CD4-positive, alpha-beta T cell treated with Interleukin-17A for 1 hour (primary cell): ENCODE measurements at places on chromosomes 2 and 18.

- no peak for DNase-seq
These were observed 18.0 kb upstream of the TUBB6 start for GRCh38 chr18:12290086-12290485.

- DNase-seq = no peak
These were observed 268.4 kb downstream of the METTL4 start for GRCh38 chr18:2302628-2303516.

DNA sequence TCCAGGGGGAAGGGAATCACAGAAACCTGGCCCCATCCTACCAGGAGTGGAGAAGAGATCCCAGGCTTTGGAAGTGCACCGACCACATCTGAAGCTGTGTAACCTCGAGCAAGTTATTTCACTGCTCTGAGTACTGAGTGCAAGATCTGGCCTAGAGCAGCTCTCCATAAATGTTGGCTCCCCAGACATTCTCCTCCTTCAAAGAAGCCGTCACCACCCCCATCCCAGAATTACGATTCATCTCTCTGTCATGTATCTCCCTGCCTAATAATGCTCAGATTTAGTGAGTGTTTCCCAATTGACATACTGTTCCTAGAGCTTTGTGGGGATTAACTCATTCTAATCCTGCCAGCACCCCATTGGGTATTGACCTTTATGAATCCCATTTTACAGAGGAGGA lies 51.7 kb downstream of the TNS1 start:
- DNase-seq = no peak

DNA sequence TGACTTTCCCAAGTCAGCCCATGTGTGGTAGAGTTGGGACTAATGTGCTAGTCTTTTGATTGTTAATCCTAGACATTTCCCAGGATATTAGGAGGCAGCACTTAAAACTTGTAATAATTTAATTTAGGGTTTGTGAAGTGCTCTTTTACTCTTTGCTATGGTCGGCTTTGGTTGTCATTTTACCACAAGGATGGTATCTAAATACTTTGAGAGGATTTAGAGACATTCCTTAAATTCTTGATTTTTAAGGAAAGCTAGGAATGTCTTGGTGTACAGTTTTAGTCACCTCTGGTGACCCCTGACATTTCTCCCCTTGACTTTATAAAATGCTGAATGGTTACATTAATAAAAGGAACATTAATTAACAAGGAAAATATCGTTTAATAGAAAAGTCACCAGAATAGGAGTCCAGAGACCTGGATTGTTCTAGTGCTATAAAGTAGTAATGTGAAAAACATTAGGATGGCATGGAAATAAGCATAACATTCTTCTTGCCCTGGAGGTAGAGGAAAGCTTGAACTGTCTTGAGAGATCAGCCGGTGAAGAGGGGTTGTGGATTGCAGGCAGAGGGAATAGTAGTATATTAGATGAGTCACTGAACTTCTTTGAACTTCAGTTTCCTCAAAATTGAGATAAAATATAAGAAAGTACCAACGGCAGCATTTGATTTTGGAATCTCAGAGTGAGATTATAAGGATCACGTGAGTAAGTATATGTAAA lies 209.2 kb downstream of the MCFD2 start:
- no peak for DNase-seq

- DNase-seq = no peak
These were observed 32.0 kb upstream of the CCDC178 start for GRCh38 chr18:33472509-33472908.

DNA sequence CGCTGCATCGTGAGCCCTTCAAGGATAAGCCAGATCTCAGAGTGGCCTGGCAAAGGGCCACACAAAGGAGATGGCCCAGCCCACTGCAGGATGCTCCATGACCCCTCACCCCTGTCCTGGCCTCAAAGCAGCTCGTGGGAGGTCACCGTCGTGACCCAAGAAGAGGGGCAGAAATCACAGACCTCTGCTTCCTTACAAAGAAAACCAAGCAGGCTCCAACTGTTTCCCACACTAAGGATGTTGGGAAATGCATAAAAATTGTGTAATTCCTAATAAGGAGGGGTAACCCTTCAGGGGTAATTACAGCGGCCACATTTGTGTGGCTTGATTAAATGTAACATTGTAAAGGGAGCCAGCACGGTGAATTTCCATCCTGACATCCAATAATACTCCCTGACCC lies 102.3 kb downstream of the BOD1L2 start:
- no peak for DNase-seq

DNA sequence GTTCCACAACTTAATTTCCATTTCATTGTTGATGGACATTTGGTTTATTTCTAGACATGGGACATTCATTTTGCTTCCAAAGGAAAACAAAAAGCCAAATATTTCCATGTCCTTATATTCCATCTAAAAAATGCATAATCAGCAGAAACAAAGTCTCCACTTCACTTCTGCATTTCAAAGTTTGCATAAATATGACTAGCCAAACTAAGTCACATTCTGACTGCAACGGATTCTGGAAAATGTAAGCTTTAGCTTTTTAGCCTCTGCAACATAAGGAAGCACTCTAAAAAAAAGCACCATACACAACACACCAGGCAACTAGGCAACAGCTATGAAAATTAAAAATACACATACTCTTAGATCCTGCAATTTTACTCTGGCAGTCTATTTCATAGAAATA lies 135.3 kb downstream of the ETAA1 start:
- DNase-seq = no peak

GRCh38 chr2:172106108-172106961 lies 3.6 kb upstream of the DLX2 start:
- peak; percentile 52 for DNase-seq

DNA sequence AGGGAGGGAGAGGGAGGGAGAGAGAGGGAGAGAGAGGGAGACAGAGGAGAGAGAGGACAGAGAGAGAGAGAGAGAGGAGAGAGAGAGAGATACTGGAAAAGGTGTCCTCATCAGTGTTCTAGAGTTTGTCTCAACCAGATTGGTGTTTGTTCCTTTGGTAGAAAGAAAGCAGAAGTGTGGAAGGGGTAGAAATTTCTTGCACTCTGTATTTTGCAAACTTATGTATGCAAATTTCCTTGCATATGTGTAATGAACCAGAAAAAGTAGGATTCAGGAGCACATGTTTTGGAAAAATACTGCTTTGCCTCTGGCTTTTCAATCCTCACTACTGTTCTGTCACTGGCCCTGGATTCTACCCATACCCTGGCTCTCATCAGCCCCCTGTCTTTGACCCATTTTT lies 1.1 kb upstream of the SP140 start:
- no peak for DNase-seq

- DNase-seq = no peak
These were observed 100.5 kb downstream of the SOS1 start for GRCh38 chr2:39020383-39020782.

GRCh38 chr2:51969347-51969746 lies 937.4 kb upstream of the NRXN1 start:
- no peak for DNase-seq

GRCh38 chr2:42618972-42619371 lies 50.5 kb downstream of the MTA3 start:
- DNase-seq = no peak

- DNase-seq = peak; percentile 30
These were observed 29.7 kb downstream of the NOL10 start for GRCh38 chr2:10659898-10660568.

DNA sequence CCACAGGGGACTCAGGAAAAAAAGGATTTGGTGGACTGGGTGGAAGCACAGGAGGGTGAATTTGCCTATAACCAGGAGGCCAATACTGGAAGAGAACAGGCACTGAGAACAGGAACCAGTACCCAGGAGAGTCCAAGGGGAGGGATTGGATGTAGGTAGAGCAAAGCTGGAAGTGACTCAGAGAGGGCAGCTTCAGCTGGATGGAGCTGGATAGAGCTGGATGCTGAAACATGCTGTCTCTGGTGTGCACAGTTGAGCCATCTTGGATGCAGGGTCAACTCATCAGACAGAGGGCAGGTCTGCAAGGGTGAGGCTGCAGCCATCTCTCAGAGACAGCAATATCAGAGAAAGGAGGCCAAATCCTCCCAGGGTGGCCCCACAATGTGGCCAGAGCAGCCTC lies 134.0 kb downstream of the GALNT14 start:
- DNase-seq = no peak

DNA sequence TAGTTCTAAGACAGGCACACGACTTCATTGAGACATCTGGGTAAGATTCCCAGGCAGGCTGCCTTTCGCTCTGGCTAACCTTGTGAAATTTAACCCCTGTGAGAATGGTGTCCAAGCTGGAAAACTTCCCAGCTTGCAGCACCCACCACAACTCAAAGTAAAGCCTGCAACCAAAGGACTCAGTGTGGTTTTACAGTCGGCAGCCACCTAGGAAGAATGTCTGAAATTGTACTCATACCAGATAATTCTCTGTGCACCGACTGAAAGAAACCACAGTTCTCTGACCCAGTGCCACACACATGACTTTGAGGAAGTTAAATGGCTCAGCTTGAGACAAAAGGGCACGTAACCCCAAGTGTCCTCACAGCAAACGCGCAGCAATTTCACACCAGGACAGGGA lies 125.7 kb downstream of the RBMS1 start:
- DNase-seq = no peak

DNA sequence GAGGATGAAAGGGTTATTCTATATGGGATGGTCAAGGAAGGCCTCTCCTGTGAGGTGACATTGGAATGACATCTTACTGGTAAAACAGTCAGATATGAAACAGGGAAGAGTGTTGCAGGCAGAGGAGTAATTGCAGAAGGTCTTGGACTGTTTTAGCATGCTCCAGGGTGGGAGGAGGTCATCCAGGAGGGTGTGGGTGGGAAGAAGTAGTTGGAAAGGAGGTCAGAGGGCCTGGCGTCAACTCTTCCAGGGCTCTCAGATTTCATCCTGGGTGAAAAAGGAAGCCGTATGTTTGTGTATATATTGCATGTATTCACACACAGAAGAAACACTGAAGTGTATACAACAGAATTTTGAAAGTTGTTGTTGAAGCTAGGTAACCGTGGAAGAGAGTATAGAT lies 48.2 kb downstream of the ATP9B start:
- DNase-seq = no peak

DNA sequence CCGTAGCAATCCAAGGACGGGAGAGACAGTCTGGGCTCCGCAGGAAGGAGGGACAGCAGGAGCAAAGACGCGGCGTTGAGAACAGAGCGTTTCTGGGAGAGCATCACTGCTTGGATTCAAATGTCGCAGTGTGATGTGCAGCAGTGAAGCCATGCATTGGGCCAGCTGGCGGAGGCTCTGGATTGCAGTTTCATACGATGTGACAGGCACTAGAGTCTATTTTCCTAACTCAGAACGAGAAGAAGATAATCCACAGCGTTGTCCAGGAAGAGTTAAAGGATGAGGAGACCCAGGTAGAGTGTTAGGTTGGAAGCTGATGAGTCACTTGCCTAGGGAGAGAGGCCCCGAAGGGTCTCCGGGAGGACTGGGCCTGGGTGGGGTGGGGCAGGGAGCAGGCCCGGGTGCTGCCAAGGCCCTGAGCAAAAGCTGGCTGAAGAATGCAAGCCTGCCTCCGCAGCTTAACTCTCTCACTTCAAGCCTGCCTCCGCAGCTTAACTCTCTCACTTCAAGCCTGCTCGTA lies 17.7 kb upstream of the SEMA4C start:
- no peak for DNase-seq

GRCh38 chr18:8046441-8046840 lies 479.3 kb downstream of the PTPRM start:
- DNase-seq = no peak

DNA sequence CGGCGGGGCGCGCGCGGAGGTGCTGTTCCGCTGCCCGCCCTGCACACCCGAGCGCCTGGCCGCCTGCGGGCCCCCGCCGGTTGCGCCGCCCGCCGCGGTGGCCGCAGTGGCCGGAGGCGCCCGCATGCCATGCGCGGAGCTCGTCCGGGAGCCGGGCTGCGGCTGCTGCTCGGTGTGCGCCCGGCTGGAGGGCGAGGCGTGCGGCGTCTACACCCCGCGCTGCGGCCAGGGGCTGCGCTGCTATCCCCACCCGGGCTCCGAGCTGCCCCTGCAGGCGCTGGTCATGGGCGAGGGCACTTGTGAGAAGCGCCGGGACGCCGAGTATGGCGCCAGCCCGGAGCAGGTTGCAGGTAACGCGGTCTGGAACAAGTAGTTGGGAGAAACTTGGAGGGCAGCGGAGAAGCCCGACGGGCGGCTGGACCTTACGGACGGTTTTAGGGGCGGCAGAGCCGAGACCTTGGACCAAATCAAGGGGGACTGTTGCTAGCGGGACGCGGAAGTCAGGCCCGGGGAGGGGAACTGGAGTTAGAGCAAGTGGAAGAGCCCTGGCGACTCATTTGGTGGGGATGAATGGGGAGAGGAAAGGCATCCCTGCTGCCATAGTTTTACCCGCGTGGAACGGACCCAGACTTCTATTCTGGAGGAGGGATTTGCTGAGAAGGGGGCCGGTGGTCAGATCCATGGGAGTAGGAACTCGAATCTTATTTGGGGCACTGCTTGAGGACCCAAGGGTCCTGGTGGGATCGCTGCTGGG lies 573 bp downstream of the IGFBP2 start:
- DNase-seq = no peak

DNA sequence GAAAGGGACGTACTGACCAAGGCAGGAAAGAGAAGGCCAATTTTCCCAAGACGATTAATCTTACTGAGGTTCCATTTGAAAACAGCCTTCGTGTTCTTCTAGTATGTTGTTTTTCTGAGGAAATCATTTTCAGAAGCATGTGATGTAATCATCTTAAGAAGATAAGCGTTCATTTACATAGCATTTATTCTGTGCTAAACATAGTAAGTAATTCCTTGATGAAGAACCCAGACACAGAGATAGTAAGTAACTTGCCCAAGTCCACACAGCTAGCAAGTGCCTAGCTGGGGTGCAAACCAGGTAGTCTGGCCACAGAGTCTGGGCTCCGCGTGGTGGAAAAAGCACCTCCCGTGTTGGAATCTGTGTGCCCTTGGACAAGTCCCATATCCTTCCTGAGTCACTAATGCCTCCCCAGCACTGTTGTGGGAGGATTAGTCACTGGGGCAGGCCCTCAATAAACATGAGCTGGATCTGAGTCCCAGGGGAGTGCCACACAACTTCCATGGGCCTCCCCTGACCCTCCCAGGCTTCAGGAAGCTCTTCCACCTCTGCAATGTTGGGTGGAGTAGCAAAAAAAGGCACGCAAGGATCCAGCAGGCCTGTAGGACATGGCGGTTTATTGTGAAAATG lies 26.9 kb upstream of the ASAP2 start:
- no peak for DNase-seq

- no peak for DNase-seq
These were observed 16.9 kb upstream of the TUBB6 start for GRCh38 chr18:12291161-12291560.

DNA sequence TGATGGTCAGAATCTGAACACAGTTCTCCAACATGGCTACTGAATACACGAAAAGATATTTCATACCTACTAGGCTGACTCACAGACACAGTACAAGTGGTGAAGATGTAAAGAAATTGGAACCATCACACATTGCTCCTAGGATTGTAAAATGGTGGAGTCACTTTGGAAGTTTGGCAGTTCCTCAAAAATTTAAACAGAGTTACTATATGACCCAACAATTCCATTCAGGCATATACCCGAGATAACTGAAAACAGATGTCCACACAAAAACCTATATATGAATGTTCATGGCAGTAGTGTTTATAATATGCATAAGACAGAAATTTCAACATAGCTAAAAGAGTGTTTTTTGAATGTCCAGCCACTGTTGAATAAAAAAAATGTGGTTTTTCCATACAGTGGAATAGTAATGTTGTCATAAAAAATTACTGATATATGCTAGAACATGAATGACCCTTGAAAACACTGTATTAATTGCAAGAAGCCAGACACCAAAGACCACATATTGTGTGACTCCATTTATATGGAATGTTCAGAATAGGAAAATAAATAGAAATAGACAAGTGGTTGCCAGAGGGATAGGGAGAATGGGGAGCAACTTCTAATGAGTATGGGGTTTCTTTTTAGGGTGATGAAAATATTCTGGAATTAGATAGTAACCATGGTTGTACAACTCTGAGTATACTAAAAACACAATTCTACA lies 10.1 kb downstream of the RMP24 start:
- no peak for DNase-seq
